HL-60 (cell line): ENCODE measurements at places on chromosomes 13 and 19.
A peak's percentile ranks its signal among the peaks of the same experiment; 100 is the strongest.

DNA sequence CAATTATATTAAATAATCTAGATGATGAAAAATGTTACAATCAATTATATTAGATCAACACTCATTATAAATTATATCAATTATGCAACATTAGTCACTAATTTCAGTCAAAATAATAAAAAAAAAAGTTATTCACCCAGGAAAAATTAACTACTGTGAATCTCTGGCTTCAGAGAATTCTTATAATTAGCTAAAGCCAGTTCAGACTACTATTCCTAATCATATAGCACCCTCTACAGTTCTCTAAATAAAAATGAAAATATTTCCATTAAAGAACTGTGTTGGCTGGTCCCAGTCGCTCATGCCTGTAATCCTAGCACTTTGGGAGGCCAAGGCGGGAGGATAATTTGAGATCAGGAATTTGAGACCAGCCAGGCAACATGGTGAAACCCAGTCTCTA, 33.0 kb downstream of the XPO4 start:
- no peak for DNase-seq

- no peak for DNase-seq
Measured at GRCh38 chr19:30719999-30720345, 347.8 kb downstream of the ZNF536 start.

GRCh38 chr13:27915301-27916207, 4.2 kb upstream of the PDX1 start:
- no peak for DNase-seq

- no peak for DNase-seq
Measured at GRCh38 chr19:55451163-55451964, 8.3 kb upstream of the SHISA7 start.

DNA sequence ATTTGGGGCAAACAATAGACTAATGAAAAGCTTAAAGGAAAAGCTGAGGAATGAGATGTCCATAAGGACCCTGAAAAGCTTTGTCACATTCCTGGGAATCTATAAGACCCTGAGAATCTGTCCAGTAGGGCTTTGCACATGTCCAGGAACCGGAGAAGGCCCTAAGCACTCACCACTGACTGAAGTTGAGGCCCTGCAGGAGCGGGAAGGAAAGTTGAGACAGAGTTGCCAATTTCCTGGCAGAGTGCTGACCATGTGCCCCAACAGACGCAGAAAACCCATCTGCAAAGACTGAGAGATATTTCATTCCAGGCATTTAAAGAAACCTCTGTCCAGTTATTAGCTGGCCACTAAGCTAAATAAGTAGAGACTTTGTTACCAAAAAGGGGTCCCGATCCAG, 890.5 kb downstream of the UQCRFS1 start:
- DNase-seq: no peak

DNA sequence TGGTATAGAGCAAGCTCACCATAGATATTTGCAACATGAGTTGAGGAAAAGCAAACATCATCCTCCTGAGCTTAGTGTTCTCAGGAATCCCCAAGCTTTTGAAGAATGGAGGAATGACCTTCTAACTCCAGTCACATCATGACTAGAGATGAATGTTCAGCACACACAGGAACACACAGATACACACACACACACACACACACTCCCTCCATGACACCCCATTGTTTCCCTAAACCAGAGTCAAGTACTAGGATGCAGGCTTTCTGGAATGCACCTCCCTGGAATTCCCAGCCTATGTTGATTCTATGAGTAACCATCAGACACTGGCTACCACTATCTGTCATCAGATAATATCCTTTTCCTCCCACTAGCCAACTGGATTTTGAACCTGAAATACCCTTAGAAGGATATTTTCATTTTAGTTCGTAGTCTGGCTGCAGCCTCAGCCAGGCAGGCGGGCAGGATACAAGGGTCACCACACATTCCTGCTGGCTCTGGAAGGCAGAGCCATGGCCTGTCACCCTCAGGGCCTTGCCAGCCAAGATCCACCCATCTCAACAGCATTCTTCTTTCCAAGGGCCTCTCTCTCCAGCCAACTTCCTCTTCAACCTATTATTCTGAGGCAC, 162.4 kb downstream of the FOXO1 start:
- no peak for DNase-seq

DNA sequence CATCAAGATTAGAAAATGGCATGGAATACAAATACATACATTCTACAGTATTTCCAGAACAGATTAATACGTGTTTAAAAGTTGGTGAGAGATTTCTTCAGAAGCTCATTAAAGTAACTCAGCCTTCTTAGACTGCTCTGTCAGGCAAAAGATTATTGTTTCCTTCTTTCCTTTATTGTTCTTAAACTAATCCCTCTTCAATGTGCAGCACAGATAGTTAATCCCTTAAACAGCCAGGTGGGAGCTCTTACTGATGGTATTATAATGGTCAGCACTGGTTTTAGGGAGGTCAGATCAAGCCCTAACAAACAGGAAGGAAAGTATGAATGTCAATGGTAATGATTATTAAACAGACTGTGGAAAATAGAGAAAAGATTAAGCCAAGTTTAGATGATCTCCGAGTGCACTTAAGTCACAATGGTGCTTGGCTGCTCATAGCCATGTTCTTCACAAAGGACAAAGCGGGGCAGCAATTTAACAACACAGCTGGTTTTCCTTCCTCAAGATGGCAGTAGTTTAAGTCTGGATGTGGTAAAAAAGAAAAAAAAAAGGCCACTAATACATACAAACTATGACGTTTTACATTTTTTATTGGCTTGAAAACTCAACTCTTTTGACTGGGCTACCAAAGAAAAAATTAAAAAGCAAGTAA, 992.6 kb downstream of the PCDH9 start:
- no peak for DNase-seq

GRCh38 chr19:54795758-54796157, 7.7 kb upstream of the KIR2DL4 start:
- DNase-seq: peak; percentile 63

DNA sequence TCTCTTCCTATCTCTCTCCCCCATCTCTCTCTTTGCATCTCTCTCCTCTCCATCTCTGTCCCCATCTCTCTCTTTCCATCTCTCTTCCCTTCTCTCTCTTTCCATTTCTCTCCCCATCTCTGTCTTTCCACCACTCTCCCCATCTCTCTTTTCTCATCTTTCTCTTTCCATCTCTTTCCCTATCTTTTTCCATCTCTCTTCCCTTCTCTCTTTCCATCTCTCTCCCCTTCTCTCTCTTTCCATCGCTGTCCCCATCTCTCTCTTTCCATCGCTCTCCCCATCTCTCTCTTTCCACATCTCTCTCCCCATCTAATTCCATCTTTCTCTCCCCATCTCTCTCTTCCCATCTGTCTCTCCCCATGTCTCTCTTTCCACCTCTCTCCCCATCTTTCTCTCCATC, 24.5 kb downstream of the ADGRE3 start:
- no peak for DNase-seq

DNA sequence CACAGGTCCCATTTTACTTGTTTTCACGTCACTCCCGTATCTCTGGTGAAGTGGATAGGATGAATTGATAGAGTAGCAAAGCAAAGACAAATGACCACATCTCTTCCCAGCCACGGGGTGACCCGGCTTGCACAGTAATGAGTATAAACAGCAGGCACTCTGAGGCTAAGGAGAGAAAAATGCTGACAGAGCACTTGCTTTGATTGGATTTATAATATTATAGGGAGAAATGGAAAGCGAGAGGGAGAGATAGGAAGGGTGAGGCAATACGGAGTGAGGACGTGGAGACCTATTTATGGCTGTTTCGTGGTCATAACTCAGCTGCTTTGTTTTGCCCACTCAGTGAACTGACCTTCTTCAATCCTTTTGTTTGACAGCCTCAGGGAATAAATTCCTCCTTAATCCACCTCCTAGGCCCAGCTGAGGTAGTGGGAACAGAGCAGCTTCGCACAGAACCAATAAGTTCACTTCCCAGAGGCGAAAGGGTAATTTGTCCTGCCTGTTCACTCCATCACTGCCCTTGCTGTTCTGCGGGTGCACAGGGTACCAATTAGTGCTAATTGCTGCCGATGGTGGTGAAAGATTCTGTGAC, 68.6 kb downstream of the ERCC5 start:
- DNase-seq: no peak

DNA sequence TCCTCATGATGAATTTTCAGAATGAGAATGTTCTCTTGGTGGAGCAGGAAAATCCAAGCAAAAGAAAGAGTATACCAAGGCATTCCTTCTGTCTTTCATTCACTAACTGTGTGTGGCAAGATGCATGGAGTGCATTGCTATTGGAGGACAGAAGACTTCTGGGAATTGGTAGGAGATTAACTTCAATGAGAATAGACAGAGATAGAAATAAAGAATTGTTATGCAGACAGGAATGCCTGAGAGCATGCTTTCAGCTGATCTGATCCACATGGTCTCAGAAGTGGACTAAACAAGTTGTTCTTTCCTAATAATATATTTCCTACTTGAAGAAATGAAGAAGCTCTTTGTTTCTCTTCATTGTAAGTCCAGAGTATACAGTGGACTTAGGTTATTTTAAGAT, 303.6 kb downstream of the MYO16 start:
- no peak for DNase-seq
